ENCODE measurements at places on chromosomes 2 and 18.

DNA sequence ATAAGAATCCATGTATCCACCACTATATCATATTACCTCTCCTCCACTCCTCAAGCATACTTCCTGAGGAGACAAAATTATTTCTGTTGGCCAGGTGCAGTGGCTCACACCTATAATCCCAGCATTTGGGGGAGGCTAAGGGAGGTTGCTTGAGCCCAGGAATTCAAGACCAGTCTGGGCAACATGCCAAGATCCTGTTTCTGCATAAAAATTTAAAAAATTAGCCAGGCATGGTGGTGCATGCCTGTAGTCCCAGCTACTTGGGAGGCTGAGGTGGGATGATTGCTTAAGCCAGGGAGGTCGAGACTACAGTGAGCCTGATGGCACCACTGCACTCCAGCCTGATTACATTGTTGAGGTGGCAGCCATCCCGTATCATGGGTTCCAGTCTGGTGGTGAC, 9.2 kb downstream of the INHA start:
- no peak for DNase-seq

DNA sequence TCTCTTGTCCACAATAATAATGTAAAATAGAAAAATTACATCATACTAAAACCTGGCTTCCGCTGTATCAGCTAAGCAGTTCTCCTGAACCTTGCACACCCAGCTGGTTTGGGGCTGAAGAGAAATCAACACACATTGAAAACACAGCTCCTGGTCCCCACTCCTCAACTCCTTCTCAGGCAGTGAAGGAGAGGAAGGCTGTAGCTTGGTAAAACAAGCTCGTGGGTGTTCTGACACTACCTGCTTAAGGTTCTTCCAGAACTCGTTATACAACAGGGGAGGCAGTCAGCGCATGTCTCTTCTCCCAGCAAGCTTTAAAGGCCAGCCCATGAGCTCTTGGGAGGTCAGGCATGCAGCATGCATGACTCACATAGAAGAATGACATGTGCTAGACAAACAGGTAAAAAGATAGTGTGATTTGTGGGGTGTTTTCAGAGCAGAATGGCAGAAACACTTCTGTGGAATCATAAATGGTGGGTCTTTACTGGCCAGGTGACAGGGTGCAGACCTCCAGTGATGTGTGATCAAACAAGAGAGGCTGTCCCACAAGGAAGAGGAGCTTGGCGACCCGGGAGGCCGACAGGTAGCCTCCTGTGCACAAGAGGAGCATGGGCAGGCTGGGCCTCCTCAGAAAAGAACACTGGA, 69.1 kb downstream of the UXS1 start:
- DNase-seq, result no peak

- DNase-seq, result no peak
These were observed 28.2 kb downstream of the ABCG5 start for GRCh38 chr2:43810452-43810851.

GRCh38 chr2:169363560-169364150, 1.3 kb upstream of the LRP2 start:
- DNase-seq, result peak; percentile 29

DNA sequence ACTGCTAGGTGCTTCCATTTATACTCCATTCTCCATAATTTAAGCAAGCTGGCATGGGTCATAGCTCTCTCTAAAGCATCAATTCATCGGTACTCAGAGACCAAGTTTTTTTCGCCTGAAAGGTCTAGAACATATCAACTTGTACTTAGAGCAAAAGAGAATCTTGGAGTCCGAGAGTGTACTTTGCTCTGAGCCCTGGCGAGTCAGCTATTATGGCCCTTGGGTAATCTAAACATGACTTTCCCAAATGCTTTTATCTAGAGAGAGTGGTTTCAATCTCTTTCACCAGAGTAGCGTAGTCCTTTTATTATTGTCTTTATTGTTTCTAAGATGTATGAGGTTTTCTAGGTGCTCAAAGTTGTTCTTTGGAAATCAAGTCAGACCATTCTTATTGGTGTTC, 34.4 kb downstream of the MAIP1 start:
- no peak for DNase-seq

- DNase-seq, result no peak
These were observed 891 bp upstream of the KHK start for GRCh38 chr2:27085673-27086089.

- DNase-seq, result no peak
These were observed 81.3 kb downstream of the STRADB start for GRCh38 chr2:201532686-201533304.
